ENCODE measurements at places on chromosomes 4 and X.
A peak's percentile ranks its signal among the peaks of the same experiment; 100 is the strongest.

DNA sequence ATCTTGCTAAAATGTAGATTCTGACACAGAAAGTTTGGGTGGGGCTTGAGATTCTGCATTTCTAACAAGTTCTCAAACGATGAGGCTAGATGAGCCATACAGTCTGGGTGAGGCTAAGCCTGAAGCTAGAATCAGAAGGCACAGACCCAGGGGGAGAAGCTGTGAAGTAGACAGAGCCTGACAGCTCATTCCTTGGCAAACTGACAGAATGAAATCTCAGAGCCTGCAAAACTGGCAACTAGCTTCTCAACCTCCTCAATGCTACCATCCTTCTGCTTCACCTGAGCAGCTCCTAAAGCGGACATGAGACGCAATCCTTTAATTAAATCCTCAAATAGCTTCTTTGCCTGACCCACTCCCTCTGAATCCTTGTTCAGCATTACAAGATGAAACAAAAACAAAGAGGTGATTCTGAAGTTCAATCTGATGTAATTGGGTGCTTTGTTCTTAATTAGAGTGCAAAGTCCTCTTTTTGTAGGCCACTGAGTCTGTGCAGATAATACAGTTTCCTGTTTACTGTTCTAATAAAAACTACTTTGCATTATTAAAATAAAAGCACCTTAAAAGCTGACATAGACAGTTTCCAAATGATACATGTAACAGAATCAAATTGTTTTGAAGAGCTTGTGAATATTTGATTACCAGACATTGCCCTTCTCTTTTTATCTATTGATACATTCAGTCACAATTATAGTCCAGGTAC is 71.0 kb upstream of the BMP2K start:
- peak; percentile 55 for DNase-seq

DNA sequence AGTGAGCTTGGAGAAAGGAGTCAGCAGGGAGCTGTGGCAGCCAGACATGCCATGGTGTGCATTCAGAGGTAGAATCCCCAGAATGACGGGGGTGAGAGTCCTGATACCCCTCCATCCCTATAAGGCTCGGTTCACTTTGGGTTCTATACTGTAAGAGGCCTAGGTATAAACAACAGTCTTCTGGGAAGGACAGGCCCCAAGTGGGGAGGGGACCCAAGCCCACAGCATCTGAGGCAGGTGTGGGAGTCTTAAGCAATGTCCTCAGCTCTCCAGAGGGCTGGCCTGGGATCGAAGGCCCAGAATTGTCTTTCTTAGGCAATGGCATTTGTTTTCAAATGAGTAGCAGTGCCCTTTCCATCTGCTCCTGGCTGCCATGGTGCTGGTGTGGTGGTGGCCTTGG is 50.2 kb upstream of the MAMLD1 start:
- no peak for DNase-seq

- DNase-seq = no peak
Observed at GRCh38 chrX:101357166-101357795, 8.7 kb upstream of the TIMM8A start.

DNA sequence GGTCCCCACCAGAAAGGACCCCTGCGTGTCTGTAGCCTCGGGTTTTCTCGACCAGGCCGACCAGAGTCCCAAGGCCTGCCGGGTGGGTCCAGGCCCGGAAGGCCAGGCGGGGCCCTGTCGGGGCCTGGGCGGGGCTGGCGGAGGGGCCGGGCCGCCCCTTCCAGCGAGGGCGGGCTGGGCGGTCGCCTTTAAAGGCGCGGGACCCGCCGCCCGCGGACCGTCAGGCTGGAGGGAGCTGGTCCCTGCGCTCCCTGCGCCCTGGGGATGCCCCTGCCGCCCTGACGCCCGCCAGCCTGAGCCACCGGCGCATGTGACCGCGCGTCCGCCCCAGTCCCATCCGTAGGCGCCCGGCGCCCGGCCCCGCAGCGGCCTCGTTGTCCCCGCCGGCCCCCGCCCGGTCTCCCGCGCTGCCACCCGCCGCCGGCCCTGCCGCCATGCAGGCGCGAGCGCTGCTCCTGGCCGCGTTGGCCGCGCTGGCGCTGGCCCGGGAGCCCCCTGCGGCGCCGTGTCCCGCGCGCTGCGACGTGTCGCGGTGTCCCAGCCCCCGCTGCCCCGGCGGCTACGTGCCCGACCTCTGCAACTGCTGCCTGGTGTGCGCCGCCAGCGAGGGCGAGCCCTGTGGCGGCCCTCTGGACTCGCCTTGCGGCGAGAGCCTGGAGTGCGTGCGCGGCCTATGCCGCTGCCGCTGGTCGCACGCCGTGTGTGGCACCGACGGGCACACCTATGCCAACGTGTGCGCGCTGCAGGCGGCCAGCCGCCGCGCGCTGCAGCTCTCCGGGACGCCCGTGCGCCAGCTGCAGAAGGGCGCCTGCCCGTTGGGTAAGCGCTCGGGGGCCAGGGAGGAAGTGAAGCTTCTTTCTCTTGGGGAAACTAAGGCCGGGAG is at the start of gene HTRA3:
TSS of gene HTRA3 (plus strand) at position 220 of the 883 bp plus-strand sequence. CDS start at position 435, 215 bp downstream.
- DNase-seq = no peak

DNA sequence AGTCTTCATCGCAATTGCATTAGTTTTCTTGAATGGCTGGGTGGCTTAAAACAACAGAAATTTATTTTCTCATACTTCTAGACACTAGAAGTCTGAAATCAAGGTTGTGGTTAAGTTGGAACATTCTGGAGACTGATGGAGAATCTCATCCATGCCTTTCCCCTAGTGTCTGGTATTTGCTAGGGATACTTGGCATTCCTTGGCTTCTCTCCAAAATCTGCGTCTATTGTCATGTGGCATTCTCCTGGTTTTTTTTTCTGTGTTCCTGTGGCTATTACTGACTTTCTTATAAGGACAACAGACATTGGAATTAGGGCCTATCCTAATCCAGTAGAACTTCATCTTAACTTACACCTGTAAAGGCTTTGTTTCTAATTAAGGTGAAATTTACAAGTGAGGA is 272.8 kb upstream of the EPHA5 start:
- peak; percentile 26 for DNase-seq

- DNase-seq = no peak
Observed at GRCh38 chr4:184506527-184507121, 32.3 kb upstream of the IRF2 start.

DNA sequence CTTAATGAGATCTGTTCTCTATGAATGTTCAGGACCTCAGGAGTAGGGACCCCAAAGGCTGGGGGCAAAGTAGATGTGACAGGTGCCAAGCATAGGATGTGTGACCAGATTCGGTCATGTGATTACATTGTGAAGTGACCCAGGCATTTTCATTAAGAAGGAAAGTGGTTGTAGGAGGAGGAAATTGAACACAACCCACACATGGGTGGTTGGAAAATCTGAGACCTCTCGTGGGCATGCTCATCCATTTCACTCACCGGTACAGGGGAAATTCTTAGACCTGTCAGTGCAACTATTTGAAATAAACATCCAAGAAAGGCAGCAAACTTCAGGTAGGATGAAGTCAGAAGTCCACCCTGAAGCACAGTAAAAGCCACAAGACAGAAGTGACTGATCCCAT is 43.5 kb upstream of the CD99 start:
- DNase-seq = no peak

Measured in RWPE1 (cell line).